ENCODE measurements at places on chromosomes 5 and 9. TPM values are rescaled to one million over a fixed set of nuclear protein-coding genes. Genes with fewer than 3 reads are reported as not detected.

- DNase-seq: no peak
- no peak overlapping the region for H3K27ac ChIP-seq
- no peaks in the 10 kb centered on the region for H3K36me3 ChIP-seq
- H3K4me3 ChIP-seq: no peak overlapping the region
- H3K4me1 ChIP-seq: peaks cover 44% of the 10 kb centered on the region
Observed at GRCh38 chr9:131657456-131657855, 82.4 kb downstream of the RAPGEF1 start.

- no peak overlapping the region for H3K27ac ChIP-seq
- H3K4me1 ChIP-seq: no peaks in the 10 kb centered on the region
- no peaks in the 10 kb centered on the region for H3K36me3 ChIP-seq
- no peaks in the 10 kb centered on the region for H3K27me3 ChIP-seq
Observed at GRCh38 chr5:40911266-40911665, 2.0 kb downstream of the C7 start.

- peaks cover 24% of the 10 kb centered on the region for H3K27me3 ChIP-seq
- H3K36me3 ChIP-seq: no peaks in the 10 kb centered on the region
- peaks cover 7% of the 10 kb centered on the region for H3K4me1 ChIP-seq
- peak overlapping the region; percentile 87 for H3K27ac ChIP-seq
Observed at GRCh38 chr9:134066913-134067851, 644 bp downstream of the BRD3 start.

GRCh38 chr9:133760713-133761290 lies 22.6 kb upstream of the SARDH start:
- no peaks in the 10 kb centered on the region for H3K36me3 ChIP-seq
- H3K4me3 ChIP-seq: no peak overlapping the region
- DNase-seq: no peak
- H3K27ac ChIP-seq: no peak overlapping the region

GRCh38 chr9:76618762-76619161 lies 145.5 kb upstream of the PCA3 start:
- H3K27me3 ChIP-seq: no peaks in the 10 kb centered on the region
- peaks cover 8% of the 10 kb centered on the region for H3K4me1 ChIP-seq
- DNase-seq: no peak
- H3K36me3 ChIP-seq: no peaks in the 10 kb centered on the region
- H3K4me3 ChIP-seq: no peak overlapping the region
- no peak overlapping the region for H3K27ac ChIP-seq

DNA sequence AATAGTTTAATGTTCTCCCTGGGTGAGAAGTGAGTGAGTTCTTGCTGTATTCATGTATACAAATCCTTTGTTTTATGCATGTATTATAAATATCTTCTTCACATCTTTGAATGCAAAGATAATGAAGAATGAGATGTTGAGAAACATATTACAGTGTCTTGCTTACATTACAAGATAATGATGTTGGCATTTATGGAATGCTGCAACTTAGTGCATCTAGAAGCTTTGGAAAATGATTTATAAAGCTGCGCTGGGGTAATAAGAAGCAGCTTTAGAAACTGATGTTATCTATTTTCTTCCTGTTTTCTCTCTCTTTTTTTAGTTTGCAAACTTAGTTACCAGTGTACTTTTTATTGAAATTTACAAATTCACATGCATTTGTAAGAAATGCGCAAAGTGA lies 673.4 kb downstream of the KCTD16 start:
- H3K4me3 ChIP-seq: no peak overlapping the region
- no peak for DNase-seq
- no peak overlapping the region for H3K27ac ChIP-seq

DNA sequence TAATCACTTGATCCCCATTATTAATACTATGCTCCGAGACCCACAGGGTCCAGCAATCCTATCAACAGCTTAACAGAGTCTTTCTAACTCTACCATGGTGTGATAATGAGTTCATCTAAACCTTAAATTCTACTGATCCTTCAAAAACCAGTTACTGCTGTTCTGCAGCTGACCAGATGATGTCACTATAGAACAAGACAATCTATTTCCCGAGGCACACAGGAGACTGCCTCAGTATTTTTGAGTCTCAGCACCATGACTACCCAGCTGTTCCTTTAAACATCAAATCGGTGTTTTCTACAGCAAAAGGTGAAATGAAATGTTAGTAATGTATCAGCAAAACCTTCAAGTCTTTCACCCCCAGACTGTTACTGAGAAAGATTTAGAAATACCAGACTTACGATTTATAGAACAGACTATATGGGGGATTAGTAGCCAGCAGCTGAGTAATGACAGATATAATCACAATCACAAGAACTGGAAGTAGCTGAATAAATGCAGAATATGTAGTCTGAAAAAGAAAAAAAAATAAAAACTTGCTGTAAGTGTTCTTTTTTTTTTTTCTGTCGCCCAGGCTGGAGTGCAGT lies 16.9 kb downstream of the DNAJC18 start:
- H3K4me3 ChIP-seq: no peak overlapping the region
- peaks cover 31% of the 10 kb centered on the region for H3K36me3 ChIP-seq
- peaks cover 4% of the 10 kb centered on the region for H3K4me1 ChIP-seq
- H3K27me3 ChIP-seq: no peaks in the 10 kb centered on the region
- DNase-seq: peak; percentile 72

- H3K36me3 ChIP-seq: no peaks in the 10 kb centered on the region
- no peaks in the 10 kb centered on the region for H3K27me3 ChIP-seq
- no peaks in the 10 kb centered on the region for H3K4me1 ChIP-seq
- DNase-seq: no peak
Observed at GRCh38 chr5:5522336-5522735, 99.9 kb downstream of the ICE1 start.

- no peaks in the 10 kb centered on the region for H3K4me1 ChIP-seq
- H3K27ac ChIP-seq: no peak overlapping the region
- H3K27me3 ChIP-seq: no peaks in the 10 kb centered on the region
- H3K4me3 ChIP-seq: no peak overlapping the region
- no peak for DNase-seq
Observed at GRCh38 chr5:147437161-147437596, 72.7 kb downstream of the DPYSL3 start.

- H3K36me3 ChIP-seq: no peaks in the 10 kb centered on the region
- peak; percentile 44 for DNase-seq
- peaks cover 83% of the 10 kb centered on the region for H3K4me1 ChIP-seq
- peak overlapping the region; percentile 71 for H3K27ac ChIP-seq
Observed at GRCh38 chr9:89498852-89499480, 1.1 kb upstream of the SEMA4D start.

- H3K36me3 ChIP-seq: no peaks in the 10 kb centered on the region
- peaks cover 38% of the 10 kb centered on the region for H3K4me1 ChIP-seq
- no peak overlapping the region for H3K27ac ChIP-seq
- no peak for DNase-seq
Observed at GRCh38 chr9:128244837-128245231, 31.0 kb downstream of the GOLGA2 start.

DNA sequence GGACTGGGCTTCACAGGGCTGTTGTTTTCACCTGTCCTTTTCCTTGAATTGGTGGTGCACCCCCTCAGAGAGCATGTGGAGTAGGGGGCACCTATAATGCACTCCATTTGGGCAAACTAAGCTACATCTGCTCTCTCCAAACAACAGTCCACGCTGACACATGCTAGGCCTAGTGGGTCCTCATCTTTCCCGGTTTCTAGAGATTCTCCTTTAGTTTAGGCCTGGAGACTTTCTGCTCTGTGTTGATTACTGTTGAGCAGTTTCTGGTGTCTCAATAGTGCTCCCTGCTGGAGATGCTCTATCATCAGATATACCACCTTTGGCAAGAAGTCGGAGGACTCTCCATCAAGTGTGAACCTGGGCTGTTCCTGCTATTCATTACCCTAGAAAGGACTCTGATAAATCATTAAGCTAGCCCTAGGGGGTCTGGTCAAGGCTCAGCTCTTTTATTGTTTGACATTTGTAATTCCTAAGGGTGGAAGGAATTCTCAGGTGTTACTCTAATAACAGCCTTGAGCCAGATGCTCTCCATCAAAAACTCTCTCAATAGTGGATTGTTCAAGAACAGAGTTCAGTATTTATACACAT lies 64.0 kb upstream of the FYB1 start:
- no peaks in the 10 kb centered on the region for H3K36me3 ChIP-seq
- H3K4me1 ChIP-seq: peaks cover 2% of the 10 kb centered on the region
- H3K27ac ChIP-seq: no peak overlapping the region
- no peak overlapping the region for H3K4me3 ChIP-seq
- peak; percentile 55 for DNase-seq
- H3K27me3 ChIP-seq: no peaks in the 10 kb centered on the region

DNA sequence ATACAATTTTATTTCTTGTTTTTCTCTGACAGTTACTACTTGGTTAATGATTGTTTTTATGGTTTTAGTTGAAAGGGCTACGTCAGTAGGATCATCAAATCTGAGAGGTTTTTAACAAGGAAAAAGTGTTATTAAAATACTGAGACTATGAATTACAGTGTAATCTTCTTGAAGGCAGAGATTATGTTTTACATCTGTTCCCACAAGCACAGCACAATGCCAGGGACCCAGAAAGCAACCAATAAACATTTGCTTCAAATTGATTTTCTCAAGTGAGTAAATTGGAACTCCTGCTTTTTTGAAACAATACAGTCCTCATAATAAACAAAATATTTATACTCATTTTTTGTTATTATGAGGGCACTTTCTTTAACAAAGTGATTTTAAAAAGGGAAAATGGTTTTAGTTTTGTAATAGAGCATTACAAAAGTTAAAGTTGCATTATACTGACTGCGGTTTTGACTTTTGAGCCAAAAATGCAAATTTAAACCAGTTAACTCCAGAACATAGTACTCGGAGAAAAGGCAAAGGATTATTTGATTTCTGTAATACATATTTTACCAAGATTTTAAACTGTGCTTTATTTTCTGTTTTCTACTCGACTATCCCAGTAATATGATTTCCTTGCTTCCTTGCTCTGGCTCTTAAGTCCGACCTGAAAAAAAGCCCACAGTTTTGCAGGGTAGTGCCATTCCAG lies 176.9 kb downstream of the GDNF start:
- H3K4me1 ChIP-seq: no peaks in the 10 kb centered on the region
- no peaks in the 10 kb centered on the region for H3K27me3 ChIP-seq
- no peak overlapping the region for H3K4me3 ChIP-seq
- H3K36me3 ChIP-seq: no peaks in the 10 kb centered on the region

DNA sequence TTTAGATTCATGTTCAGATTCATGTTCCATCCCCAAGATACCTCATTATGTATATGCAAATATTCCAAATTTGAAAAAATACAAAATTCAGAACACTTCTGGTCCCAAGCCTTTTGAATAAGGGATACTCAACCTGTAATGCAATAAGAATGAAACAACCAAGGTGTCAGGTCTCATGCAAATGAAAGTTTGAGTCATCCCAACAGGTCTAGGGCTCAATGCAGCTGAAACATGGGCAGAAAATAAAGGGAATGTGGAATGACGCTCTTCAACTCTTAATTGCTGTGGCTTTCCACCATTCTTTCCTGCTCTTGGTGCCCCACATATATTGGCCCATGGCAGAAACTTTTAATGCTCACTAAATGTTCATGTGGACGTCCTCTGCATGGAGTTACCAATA lies 107.3 kb upstream of the DAPK1 start:
- H3K36me3 ChIP-seq: no peaks in the 10 kb centered on the region
- H3K27me3 ChIP-seq: no peaks in the 10 kb centered on the region
- no peak for DNase-seq

DNA sequence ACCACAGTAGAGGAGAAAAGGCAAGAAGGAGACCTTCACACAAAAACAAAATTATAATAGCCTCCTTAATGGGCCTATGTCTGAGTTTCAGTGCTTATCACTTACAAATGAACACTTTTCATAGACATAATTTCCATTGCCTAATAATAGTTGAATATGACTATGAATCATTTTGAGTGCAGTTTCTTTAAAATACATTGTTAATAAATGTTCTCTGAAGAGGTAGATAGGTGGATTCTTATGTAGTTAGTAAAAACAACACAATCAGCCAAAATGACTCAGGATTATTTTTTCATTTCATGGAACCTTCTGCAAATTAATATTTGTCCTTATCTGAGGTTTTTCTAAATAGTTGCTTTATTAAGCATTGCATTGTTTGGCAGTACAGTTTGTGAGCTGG lies 45.6 kb downstream of the DAPK1 start:
- H3K4me3 ChIP-seq: no peak overlapping the region
- no peaks in the 10 kb centered on the region for H3K27me3 ChIP-seq
- H3K27ac ChIP-seq: no peak overlapping the region

DNA sequence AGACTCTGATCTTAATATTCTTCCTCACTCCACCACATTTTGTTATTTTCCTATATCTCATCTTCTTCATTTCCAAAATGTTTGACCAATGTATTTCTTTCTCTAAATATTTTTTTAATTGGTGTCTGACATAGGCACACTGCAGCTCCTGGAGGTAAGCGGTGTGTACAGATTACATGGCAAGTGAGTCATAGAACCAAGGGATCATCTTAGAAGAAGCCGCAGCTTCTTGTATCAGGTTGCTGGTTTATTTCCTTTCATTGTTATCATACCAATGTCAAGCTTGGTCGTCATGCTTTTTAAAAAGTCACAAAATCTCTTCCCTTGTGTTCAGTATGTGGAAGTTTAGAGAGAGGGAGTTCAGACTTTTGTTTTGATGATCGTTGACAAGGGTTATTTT lies 526.1 kb upstream of the CDH18 start:
- no peak for DNase-seq
- no peaks in the 10 kb centered on the region for H3K36me3 ChIP-seq
- H3K27ac ChIP-seq: no peak overlapping the region
- H3K4me3 ChIP-seq: no peak overlapping the region
- H3K4me1 ChIP-seq: no peaks in the 10 kb centered on the region

DNA sequence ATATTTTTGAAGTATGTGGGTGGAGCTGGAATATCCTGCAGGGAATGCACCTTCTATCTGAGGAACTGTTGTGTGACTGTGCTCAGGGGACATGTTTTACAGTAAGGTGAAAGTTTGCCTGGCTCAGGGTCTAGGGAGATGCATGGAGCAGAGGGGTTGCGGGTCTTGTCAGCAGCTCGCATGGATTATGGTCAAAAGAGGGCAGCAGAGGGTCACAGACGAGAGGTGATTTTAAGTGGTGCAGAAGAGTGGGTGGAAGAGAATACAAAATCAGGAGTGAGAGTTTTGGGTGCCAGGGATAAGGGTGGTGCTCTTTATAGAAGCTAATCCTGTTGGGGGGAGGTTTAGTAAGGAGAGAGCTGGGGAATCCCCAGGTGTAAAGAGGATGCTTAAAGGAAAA lies 53.5 kb upstream of the GRIN3A start:
- H3K4me1 ChIP-seq: no peaks in the 10 kb centered on the region
- peak; percentile 19 for DNase-seq
- H3K36me3 ChIP-seq: no peaks in the 10 kb centered on the region
- H3K27ac ChIP-seq: no peak overlapping the region

Gene SLCO6A1
- polyA plus RNA-seq: 0.37 TPM

Gene SLC6A3
- polyA plus RNA-seq: 14.9 TPM

Gene CYLC2
- 0.02 TPM for polyA plus RNA-seq

Gene PRDM9
- polyA plus RNA-seq: 0.02 TPM

Gene PCDHB9
- 0.16 TPM for polyA plus RNA-seq

Gene GPR151
- polyA plus RNA-seq: 0.07 TPM

Gene PCDHGA10
- 0.87 TPM for polyA plus RNA-seq

Gene ZCCHC7
- 21.8 TPM for polyA plus RNA-seq
